ENCODE measurements at places on chromosomes 16 and 17.
A peak's percentile ranks its signal among the peaks of the same experiment; 100 is the strongest.

- peak; percentile 14 for DNase-seq
Measured at GRCh38 chr17:28381141-28381825, 9.8 kb downstream of the SARM1 start.

- no peak for DNase-seq
Measured at GRCh38 chr17:33560165-33560564, 267.1 kb upstream of the ASIC2 start.

DNA sequence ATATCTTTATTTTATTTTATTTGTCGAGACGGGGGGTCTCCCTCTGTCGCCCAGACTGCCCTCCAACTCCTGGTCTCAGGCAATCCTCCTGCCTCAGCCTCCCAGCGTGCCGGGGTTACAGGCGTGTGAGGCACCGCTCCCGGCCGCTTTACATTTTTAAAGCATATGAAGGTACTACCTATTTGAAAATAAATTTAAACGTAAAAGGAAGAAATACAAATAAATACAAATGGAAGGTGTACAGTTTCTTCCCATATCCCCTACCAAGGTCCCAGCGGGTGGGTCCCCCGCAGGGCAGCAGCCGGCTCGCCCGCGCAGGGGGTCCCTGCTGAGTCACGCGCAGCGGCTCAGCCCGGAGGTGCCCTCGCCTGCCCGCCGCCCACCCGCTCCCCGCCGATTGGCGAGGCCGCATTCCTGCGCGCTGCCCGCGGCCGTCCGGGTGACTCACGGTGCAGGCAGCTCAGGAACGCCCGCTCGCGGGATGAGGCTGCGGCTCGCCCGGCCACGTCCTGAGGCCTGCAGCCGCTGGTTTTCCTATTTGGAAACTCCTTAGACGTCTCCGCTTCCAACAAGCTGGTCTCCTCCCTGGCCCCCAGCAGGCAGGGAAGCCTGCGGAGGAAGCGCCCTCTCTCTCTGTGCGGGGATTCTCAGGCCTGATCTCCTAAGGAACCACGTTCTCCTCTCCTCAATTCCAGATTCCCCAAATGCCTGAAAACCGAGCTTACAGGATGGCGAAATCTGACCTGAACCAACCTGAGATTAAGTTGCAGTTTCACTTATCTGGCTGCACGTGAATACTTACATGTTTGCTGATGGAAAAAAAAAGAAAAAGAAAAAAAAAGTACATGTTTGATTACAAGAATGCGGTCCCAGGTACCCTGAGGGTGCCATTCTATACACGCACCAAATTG lies 54.8 kb upstream of the MAP3K14 start:
- peak; percentile 13 for DNase-seq

DNA sequence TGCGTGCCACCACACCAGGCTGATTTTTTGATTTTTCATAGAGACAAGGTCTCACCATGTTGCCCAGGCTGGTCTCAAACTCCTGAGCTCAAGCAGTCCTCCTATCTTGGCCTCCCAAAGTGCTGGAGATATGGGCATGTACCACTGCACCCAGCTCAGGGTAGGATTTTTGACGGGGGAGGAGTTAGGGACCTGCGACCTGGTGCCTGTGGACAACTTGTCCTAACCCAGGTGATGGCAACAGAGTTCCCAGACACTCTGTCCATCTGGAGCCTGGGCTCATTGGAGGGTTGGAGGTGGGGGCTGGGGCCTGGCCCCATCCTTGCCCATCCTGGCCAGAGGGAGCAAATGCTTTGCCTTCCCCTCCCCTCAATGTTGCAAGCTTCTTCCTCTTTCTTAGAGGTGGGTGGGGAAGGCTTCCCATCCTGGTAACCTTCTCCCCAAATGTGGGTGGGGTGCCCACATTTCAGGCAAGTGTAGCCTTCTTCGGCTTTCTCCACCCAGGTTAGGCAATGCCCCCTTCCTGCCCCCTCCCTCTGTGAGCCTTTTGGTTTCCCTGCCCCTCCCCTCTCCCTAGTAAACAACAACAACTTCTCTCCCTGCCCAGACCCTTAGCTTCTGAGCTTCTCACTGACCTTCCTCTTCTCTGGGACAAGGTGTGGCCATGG lies 24.9 kb downstream of the RARA start:
- no peak for DNase-seq

DNA sequence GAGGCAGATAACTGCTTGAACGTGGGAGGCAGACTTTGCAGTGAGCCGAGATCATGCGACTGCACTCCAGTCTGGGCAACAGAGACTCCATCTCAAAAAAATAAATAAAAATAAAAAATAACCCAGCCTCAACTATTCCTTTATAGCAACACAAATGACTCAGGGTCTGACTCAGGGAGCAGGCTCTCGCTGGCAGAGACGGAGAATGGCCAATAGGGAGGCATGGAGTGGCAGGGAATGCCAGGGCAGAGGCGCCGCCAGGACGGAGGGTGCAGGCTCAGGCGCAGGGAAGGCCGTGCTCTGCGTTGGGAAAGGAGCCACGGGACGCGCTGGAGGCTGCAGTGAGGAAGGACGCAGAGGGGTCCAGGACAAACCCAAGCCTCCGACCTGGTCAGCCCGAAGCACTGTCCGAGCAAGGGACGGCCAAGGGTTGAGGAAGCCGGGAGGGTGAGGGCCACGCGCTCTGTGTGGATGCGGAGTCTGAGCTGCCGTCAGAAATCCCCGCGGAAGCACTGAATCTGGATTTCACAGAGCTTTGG lies 40.3 kb downstream of the PKD1 start:
- no peak for DNase-seq

GRCh38 chr17:2898255-2898926 lies 102.2 kb downstream of the RAP1GAP2 start:
- DNase-seq = no peak

GRCh38 chr17:70073310-70073709 lies 1.7 kb upstream of the KCNJ16 start:
- no peak for DNase-seq

- DNase-seq = no peak
Measured at GRCh38 chr17:82157046-82158035, 55.3 kb downstream of the CCDC57 start.

DNA sequence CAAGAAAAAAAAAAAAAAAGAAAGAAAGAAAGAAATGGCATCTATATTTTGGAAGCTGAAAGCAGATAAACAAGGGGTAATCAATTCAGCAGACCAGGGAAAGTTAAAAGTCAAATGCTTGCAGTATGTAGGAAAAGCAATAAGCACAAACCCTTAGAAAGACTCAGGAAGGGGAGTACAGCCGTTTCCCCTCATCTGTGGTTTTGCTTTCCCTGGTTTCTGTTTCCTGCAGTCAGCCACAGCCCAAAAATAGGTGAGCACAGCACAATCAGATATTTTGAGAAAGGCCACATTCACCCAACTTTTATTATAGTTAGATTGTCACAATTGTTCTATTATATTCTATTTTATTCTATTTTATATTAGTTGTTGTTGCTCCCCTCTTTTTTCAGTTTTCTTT lies 14.4 kb upstream of the ALOX12 start:
- no peak for DNase-seq
